ENCODE measurements at places on chromosomes 6 and 20.

DNA sequence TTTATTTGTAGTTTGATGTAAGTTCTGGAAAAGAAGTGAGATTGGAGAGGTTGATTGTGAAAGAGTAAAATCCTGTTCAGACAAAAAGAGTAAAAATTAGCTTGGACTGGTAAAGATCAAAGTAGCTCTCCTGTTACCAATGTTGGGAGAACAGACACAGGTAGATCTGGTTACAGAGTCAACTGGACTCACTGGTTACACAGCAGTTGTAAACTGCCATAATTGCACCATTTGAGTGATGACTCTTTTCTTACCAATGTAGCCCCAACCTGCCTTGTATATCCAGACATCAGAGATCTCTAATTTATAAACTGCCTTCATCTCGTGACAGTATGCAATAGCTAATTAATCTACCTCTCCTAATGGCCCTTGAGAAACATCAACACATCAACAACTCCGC lies 165.6 kb upstream of the PRSS16 start:
- no peak for DNase-seq

GRCh38 chr6:25336996-25337395 lies 57.8 kb downstream of the CARMIL1 start:
- no peak for DNase-seq

DNA sequence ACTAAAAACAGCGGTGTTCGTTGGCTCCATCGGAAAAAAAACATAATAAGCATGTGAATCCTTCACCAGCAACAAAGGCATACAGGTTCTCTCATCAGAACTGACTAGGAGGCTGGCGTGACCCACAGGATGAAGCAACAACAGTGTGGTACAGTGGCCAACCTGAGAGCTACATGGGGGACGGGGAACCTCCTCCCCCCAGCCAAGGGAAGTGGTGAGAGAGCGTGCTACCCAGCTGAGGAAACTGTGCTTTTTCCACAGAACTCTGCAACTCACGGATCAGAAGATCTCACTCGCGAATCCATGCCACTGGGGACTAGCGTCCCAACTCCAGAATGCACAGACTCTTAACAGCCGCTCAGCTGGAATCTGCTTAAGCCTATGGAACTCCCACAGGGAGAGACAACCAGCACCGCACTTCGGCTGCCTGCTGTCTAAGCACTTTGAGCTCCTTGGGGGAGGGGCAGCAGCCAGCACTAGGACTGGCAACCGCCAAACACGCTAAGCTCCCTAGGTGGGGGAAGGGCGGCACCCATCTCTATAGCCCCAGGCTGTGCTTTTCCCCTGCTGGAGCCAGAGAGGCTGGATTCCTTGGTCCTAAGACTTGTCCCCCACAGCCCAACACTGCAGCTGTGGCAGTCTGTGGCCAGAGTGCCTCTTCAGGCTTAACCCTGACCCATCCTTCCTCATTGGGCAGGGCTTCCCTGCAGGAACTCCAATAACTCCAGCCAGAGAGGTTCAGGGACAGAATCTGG lies 538.3 kb upstream of the BTBD3 start:
- no peak for DNase-seq

GRCh38 chr20:9609887-9610502 lies 95.6 kb downstream of the LAMP5 start:
- DNase-seq: no peak

- DNase-seq: no peak
Observed at GRCh38 chr6:33915134-33915533, 111.3 kb upstream of the MLN start.

DNA sequence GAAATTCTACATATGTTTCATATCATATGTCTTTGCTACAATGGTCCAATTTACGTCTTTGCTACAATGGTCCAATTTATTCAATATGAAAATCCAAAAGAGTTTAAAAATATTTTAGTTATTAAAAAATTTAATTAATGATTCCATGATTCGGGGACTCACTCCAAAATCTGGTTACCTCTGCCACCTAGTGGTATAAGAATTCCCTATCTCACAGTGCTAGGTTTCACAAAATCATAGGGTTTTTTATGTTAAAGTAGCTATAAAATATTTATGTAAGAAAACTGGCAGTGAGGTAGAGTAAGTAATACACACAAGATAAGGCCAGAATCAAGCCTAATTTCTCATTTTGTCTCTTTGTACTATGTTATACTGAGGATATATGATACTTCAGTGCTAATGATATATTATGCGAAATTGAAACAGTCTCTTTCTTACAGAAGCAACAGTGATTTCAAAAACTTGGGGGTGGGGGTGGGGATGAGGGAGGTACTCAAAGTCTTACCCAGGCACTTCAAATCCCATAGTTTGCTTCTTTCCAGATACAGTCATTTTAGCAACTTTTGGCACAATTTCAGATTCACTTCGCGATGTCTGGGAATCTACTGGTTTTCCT lies 52.3 kb downstream of the HBS1L start:
- no peak for DNase-seq

- DNase-seq: no peak
Observed at GRCh38 chr6:22448291-22448711, 121.1 kb upstream of the HDGFL1 start.

GRCh38 chr6:155158030-155158843 lies 105.6 kb upstream of the CLDN20 start:
- DNase-seq: no peak

DNA sequence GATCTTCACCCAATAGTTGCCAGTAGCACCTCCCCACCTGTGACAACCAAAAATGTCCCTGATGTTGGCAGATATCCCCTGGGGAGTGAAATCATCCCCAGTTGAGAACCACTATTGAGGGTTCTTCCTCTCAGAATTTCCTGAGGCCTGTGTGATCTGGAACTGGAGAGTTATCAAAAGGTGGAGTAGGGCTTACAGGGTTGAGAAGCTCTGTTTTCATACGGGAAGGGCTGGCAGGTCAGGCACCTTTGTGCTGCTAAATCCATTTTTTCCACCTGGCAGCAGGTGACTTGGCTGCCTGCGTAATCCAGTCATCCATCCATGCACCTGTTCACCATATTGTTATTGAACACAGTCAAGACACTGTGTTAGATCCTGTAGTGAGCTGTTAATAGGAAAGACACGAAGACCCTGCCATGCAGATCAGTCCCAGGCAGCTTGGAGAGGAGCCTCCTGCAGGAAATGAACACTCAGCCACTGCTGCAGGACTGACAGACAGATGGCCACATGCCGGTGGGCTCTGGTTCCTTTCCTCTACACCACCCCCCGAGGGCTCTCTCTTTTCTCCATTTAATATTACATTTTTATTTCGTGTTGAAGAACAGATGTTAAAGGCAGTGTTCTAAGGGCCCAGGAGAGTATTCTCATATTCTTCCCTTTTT lies 5.4 kb downstream of the DUSP22 start:
- DNase-seq: peak; percentile 83

DNA sequence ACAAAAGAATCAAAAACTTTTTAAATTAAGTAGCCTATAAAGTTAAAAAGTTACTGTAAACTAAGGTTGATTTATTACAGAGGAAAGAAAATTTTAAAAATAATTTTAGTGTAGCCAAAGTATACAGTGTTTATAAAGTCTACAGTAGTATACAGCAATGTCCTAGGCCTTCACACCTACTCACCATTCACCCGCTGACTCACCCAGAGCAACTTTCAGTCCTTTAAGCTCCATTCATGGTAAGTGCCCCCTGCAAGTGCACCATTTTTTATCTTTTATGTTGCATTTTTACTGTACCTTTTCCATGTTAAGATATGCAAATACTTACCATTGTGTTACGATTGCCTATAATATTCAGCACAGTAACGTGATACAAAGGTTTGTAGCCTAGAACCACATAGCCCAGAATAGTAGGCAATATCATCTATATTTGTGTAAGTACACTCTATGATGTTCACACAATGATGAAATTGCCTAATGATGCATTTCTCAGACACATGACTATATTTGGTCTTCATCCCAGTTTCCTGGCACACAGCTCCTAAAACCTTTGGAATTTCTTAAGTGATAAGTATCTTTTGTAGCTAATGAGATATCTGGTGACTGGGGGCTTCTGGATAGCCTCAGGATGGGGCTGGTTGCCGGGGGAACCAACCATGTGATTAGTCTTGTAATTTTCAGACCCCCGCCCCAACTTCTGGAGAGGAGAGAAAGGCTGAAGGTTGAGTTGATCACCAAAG lies 111.0 kb downstream of the MRPL14 start:
- no peak for DNase-seq

GRCh38 chr6:42401613-42401951 lies 50.1 kb downstream of the TRERF1 start:
- no peak for DNase-seq

- DNase-seq: no peak
Observed at GRCh38 chr20:54110041-54110440, 39.6 kb upstream of the BCAS1 start.

- DNase-seq: no peak
Observed at GRCh38 chr20:44695674-44696300, 19.4 kb upstream of the CCN5 start.

DNA sequence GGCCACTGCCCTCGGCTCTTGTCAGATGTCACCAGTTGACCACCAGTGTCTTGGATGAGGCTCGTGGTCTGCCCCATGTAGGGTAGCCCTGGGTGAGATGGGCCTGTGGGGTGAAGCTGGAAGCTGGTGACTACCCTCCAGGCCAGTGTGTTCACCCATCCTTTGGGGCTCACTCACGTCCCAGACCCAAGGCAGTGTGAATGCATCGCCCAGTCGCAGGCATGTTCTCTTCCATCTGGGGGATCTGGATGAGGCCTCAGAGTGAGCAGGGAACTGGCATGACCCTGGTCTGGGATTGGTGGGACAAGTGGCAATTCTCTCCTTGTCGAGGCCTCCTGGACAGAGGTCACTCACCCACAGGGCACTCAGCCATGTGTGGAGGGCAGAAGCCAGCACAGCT lies 120.1 kb upstream of the PHACTR3 start:
- no peak for DNase-seq

GRCh38 chr6:35259948-35260590 lies 534 bp downstream of the ZNF76 start:
- no peak for DNase-seq

GRCh38 chr20:22352019-22352418 lies 232.4 kb downstream of the FOXA2 start:
- DNase-seq: no peak

GRCh38 chr6:67210450-67210849 lies 1424.6 kb upstream of the ADGRB3 start:
- DNase-seq: no peak

Measured in vagina (tissue), 2 donors.